ENCODE measurements at places on chromosomes 1 and 21.

GRCh38 chr1:153805042-153805745 lies 30.0 kb downstream of the SLC27A3 start:
- DNase-seq: peak; percentile 77

- DNase-seq: no peak
Observed at GRCh38 chr1:47537268-47537667, 99.4 kb downstream of the FOXD2 start.

GRCh38 chr1:71245246-71245645 lies 164.4 kb upstream of the ZRANB2 start:
- DNase-seq: no peak

GRCh38 chr21:40972151-40972550 lies 125.2 kb upstream of the DSCAM start:
- DNase-seq: no peak

DNA sequence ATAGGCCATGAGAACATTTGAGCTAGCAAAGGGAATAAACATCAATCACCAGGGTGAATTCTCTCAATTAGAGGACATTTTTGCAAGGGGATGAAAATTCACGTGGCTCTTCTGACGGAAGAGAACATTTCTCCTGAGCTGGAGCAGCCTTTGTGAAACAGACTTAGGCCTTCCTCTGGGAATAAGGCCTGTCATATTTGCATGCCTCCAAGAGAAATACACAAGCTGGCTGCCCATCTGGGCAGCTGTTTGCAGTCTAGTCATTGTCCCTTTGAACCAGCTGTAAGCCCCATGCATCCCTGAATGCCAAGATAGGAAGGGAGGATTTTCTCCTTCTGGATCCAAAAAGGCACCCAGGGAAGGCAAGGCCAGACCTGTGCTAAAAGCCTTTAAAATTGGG lies 5.5 kb downstream of the LEMD1 start:
- DNase-seq: no peak

DNA sequence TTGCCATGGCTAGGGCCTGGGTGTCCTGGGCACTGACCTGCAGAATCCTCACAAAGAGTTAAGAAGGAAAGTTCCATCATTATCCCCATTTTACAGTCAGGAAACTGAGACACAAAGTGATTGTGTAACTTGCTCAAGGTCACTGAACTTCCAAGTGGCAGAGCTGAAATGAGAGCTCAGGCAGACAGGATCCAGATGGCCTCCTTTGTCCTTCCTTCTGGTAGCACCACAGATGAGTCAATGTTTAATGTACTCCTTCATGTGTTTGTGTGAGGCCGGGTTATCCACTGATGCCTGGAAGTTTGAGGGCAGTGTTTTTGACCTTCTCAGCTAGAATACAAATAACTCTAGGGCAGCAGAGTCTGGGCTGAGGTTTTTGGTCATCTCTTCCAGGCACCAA lies 207.0 kb downstream of the TNR start:
- no peak for DNase-seq

DNA sequence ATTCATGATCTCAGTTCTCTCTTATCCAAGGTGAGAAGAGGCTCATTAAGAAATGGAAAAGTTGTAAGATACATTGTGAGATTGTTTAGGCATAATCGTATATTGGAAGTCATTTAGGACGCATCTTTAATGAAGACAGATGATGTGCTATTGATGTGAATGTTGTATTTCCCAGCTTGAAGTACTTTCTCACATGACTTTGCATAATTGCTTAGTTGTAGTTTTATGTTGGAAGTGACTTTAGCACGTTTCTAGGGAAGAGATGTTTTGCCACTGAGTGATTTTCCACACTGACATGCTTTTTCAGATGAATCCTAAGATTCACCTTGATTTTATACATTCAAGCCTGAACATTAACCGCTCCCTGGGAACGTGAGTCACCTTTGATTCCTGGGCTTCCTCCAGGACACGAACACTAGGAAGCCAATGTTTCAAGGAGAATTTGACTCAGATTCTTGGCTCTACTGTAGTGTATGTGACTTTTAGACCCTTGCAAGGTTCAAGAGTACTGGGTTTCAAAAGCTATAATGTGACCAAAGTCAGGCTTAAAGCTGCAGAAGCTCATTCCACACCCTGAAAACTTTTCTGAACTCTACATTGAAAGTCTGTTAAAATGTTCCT lies 27.9 kb downstream of the ANGEL2 start:
- peak; percentile 3 for DNase-seq

Data from epithelial cell of prostate (primary cell).